ENCODE measurements at places on chromosomes 3 and 15.
A peak's percentile ranks its signal among the peaks of the same experiment; 100 is the strongest.

DNA sequence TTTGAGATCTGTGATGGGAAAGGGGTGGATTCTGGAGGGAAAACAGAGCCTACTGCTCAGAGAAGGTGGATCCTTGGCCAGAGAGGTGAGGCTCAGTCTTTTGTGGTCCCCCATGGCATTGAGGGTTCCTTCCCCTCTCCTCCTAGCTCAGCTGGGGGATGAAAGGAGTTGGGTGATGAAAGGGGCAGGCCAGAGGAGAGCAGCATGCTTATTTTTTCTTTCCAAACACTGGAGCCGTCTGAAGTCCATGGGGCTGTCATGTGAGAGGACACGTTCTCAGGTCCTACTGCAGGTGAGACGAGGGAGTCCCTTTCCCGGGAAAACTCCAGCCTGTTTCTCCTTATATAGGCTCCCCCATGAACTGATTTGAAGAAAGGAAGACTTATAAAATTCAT, 71.4 kb downstream of the SCN5A start:
- no peak for DNase-seq

GRCh38 chr3:40951636-40952035, 247.7 kb upstream of the CTNNB1 start:
- no peak for DNase-seq

- DNase-seq: no peak
Measured at GRCh38 chr15:58432401-58432800, 610 bp downstream of the LIPC start.

DNA sequence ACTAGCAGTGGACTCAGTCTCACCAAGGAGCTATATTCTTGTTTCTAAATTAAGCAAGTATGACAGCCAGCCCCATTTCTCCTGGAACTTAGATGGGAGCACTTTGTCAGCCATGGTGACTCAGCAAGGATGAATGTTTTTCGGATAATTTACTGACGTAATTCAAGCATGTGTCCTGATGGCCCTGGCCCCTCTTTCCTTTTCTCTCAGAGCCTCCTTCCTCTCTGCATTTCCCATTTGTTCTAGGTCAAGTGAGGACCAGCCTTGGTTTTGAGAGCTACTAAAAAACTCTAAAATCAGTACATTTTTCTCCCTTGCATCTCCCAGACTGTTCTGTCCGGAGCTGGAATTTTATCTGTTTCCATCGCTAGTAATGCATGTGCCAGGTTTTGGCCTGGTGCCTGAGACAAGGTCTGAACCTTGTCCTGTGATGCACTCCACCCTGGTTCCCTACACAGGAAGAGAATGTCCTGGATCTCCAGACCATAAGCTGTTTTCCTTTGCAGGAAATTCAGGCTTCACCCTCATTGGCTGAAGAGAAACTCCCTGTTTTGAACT, 256.6 kb upstream of the ROPN1 start:
- no peak for DNase-seq

GRCh38 chr3:149618151-149619123, 39.4 kb downstream of the WWTR1 start:
- no peak for DNase-seq

DNA sequence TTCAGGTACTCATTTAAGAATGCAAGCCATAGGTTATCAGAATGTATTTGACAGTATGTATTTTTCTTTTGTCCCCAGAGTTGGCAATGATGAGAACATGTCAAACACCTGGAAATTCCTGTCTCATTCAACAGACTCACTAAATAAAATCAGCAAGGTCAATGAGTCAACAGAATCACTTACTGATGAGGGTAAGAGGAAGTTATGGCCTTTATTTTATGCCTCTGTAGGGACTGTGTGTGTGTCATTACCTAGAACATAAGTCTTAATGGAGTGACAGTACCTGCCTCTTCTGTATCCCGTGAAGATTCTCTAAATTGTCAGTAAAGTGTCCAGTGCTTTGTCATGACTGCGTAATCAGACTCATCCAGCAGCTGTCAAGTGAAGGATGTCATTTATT, 77.5 kb downstream of the KLHL25 start:
- no peak for DNase-seq

GRCh38 chr3:180755556-180755955, 76.3 kb upstream of the CCDC39 start:
- DNase-seq: no peak

- DNase-seq: no peak
Measured at GRCh38 chr15:39549912-39550311, 31.0 kb upstream of the THBS1 start.

DNA sequence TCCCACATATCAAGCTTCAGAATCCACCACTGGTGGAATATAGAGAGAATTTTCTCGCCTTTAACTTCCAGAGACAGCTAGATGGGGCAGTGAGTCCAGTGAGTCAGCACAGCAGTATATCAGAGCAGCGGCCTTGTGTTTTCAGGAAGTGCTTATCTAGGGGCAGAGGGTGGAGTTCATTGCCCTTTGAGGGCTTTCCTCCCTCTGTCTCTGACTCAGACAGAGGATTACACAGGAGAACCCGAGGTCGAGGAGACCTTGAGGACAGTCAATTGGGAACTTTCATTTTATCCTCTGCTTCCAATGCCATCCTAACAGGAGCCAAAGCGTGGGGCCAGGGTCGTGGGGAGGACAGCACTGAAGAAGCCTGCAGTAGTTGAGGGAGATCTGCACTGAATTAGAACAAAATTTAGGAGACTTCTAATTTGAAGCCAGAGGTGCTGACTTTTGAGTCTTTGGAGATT, 109.6 kb upstream of the UMPS start:
- DNase-seq: peak; percentile 21
